ENCODE measurements at places on chromosomes 5 and 9. TPM values are rescaled to one million over a fixed set of nuclear protein-coding genes. Genes with fewer than 3 reads are reported as not detected.

Gene TMEM174
- not detected for total RNA-seq

Gene NEUROG1
- total RNA-seq: not detected

Gene ORM2
- total RNA-seq: not detected

Gene PLCXD3
- total RNA-seq: 0.03 TPM

Gene LCN10
- not detected for total RNA-seq

Gene IRX2
- total RNA-seq: not detected

Gene CDH9
- not detected for total RNA-seq

Gene LECT2
- not detected for total RNA-seq

DNA sequence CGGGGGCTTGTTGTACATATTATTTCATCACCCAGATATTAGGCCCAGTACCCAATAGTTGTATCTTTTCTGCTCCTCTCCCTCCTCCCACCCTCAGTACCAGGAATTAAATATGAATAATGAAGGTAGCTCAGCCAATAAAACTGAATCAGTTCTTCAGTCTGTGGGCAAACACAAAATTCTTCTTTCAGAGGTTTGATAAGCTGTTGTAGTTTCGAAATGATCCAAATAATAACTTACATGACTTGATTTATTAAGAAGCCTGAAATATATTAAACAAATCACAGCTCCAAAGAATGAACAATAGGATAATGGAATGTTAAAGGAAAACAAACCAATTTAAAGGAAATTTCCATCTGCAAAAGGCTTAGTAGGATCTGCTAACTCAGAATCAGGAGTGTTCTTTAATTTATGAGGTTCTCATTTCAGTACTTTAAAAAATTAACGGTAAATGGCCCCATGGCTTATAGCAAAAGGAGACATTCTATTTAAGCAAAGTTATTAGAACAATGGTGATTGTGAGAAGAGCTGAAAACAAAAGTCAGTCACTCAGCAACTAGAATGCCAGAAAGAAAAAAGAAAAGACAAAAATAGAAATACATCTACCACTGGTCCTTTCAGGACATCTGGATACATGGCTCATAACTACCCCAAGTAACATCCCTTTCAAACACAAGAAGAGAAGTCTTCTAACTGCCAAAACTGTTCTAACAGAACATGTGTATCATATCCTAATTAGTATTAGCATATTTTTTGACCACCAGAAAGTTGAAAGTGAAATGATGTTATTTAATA, 62.4 kb downstream of the NR3C1 start:
- DNase-seq: no peak

- no peak for DNase-seq
Measured at GRCh38 chr9:86064220-86064619, 35.1 kb downstream of the GOLM1 start.

GRCh38 chr5:83731638-83732037, 11.0 kb upstream of the HAPLN1 start:
- no peak for DNase-seq

DNA sequence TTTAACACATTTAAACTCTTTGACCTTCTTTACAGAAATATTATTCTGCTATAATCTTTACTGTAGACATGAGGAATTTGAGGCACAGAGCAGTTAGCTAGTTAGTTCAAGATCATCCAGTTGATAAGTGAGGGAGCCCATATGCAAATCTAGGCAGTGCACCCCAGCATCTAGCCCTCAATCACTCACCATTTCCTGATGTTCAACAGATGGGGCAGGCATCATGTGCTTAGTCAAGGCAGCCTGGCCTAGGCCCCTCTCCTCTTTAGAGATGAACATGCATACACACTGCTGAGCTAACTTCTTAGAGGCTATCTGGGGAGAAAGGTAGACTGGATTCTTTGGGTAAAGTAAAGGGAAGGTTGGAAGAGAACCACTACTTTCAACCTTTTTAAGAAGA, 206.8 kb upstream of the SLC24A2 start:
- DNase-seq: no peak

GRCh38 chr9:112861638-112862555, 28.8 kb downstream of the SLC46A2 start:
- DNase-seq: no peak

DNA sequence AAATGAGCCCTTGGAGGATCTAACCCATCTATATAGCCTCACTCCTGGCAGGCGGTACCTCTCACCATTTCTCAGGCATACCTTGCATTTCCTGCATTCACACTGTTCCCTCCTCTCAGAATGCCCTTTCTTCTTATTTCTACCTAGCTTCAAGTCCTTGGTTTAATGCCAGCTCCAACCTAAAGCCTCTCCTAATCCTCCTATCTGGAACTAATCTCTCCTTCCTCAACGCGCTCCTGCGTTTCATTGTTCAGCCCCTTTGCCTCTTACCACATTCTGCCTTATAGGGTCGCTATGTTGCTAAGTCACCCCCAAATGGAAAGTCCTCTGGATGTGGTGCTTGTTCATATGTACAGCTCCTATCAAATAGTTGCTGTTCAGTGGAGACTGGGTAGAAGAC, 288.5 kb upstream of the TUT7 start:
- DNase-seq: no peak

DNA sequence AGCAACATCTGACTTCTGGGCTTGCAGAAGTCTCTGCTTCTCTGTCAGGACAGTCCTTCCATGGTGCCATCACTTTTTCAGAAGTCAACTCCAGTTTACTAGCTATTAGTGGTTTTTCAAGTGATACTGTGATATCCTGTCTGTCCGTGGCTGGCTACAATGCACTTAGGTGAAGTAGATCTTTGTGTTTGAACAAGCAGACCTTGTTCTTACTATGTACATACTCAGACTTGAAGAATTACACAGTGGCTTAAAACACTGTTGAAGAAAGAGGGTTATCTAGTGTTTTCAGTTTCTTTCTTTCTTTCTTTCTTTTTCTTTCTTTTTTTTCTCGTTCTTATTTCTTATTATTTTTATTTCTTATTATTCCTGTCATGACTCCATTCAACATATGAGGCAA, 228.7 kb downstream of the NTRK2 start:
- no peak for DNase-seq

GRCh38 chr5:172881691-172882370, 47.8 kb downstream of the ERGIC1 start:
- DNase-seq: peak; percentile 88

DNA sequence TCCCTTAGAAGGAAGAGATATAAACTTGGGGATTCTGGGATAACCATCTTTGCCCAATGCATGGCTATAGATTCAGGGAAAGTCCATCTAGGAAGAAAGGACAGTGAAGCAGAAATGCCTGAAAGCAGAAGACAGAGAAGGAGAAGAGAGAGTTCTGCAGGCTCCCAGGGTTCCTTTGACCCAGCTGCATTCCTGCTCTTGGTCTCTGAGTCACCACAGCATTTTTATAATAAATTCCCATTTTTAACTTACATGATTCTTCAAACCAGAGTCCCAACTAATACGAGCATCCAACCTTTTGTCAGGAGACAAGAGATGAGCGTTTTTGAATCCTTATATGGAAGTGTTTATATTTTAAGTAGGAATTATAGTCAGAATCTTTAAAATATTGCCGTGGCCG, 12.0 kb upstream of the AOPEP start:
- DNase-seq: no peak

- DNase-seq: no peak
Measured at GRCh38 chr5:95251185-95251584, 33.7 kb downstream of the MCTP1 start.

GRCh38 chr9:135888766-135889394, 18.5 kb downstream of the CAMSAP1 start:
- DNase-seq: no peak

DNA sequence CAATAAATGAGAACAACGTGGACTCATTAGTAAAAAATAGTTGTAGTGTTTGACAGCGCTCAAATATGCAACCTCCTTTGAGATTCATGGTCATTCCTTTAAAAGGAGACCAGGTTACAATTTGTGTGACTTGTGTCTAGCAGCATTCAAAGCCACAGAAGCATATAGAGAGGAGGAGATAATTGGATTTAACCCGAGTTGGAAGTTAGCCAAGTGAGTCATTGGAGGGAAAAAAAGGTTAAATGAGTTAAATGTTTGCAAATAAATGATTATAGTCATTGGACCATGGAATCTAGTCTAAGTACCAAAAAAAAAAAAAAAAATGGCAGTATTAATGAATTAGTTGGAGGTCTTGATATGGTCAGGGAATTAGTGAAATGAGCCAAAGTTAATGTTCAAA, 90.9 kb downstream of the ITGA1 start:
- DNase-seq: peak; percentile 38
